BE2C (cell line): ENCODE measurements at places on chromosomes 11 and 22.

DNA sequence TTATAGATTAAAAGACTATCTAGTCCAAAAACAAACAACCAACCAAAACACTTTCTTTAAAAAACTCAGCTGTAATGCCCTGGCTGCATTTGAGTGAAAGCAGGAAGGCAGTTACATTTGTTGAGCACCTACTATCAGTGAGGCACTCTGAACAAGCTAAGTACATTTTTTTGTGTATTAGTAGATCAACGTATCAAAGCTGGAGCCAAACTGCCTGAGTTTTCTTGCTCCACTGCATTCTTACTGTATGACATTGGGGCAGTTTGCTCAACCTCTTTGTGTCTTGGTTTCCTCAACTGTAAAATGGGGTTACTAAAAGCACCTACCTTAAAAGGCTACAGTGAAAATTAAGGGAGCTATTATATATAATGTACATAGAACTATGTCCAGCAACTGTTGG lies 22.0 kb downstream of the COA4 start:
- DNase-seq: no peak

DNA sequence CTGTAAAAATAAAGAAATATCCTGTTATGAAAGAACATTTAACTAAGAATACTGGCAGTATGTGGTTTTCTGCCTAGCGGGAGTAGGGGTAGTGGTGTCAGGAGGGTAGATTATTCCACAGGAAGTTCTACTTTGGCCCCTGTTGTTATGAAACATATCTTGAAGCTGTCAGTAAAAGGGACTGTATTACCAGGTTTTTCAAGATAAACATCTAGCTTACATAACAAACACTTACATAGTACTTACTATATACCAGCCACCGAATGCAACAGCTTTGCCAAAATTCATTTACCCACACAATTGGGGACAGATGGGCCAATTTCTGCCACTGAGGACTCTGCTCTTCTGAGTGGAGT lies 3.7 kb downstream of the TMEM123 start:
- no peak for DNase-seq

DNA sequence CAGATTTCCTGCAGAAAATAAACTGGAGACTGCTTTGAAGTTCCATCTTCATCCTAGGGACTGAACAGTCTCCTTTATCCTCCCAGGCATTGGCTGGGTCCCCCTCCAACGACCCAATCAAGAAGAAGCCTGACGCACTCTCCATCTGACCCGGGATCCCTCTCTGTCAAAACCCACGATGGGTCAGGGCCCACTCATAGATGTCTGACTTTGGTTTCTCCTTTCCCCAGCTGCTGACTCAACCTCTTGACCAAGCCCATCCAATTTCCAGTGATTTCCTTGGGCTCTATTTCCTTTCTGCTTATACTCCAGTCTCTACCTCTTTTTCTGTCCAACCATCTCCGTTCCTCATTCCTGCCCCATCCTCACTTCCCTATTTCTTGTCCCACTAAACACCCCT lies 189.7 kb downstream of the MIAT start:
- DNase-seq: no peak

DNA sequence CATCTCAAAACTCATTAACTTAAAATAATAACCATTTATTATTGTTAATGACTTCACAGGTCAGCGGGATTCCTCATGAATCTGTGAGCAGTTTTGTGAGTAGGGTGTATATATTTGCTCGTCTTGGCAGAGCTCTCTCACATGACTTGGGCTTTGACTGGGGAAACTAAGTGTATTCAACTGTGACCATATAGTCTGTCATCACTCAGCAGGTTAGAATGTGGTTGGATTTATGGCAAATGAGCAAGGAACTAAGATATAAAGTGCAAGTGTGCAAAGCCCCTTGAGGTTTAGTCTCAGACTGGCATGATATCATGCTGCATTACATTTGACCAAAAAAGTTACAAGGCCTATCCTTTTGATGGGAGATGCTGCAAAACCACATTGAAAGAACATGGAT lies 254.8 kb downstream of the CNTN5 start:
- DNase-seq: no peak

DNA sequence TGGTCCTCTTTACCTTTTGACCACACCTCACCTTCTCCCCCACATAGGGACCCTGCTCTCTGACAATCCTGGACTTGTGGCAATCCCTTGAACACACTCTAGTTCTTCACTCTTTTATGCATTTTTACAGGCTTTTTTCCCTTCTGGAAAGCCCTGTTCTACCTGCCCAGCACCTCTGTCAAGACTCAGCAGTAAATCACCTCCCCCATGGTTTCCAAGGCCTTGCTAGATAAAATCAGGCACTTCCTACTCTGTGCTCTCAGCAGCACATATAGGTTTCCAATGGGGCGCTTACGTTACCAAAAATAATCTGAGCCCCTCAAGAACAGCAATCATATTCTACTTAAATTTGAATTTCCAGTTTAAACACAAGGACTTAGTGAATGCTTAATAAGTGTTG lies 53.9 kb downstream of the ETS1 start:
- DNase-seq: no peak
